ENCODE measurements at places on chromosomes 6 and 20.

DNA sequence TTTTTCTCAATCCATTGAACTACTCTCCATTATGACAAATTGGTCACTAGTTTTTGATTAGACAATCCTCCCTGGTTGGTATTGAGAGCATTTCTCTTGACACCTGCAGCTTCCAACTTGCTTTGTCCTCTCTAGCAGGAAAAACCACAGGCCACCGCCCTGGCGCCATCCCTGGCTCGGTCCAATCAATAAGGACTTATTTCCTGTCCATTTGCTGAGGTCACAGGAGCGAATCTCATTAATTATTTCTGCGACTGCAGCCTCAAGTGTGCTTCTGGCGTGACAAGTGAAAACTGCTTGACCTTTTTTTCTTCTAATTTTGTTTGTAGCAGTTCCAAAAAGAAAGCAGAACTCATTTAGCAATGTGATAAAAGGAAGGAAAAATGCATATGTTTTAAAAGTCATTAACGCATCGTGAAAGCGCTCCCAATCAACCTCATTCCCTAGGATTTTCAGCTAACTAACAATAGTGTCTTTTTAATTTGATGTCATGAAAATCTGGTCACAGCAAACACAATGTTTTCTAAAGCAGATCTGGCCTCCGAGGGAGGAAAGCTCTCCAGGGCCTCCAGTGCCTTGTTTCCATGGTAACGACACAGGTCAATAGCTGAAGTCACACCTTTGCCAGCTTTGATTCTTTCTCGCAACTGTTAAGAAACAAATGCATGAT lies 39.0 kb upstream of the BEND3 start:
- DNase-seq, result no peak

DNA sequence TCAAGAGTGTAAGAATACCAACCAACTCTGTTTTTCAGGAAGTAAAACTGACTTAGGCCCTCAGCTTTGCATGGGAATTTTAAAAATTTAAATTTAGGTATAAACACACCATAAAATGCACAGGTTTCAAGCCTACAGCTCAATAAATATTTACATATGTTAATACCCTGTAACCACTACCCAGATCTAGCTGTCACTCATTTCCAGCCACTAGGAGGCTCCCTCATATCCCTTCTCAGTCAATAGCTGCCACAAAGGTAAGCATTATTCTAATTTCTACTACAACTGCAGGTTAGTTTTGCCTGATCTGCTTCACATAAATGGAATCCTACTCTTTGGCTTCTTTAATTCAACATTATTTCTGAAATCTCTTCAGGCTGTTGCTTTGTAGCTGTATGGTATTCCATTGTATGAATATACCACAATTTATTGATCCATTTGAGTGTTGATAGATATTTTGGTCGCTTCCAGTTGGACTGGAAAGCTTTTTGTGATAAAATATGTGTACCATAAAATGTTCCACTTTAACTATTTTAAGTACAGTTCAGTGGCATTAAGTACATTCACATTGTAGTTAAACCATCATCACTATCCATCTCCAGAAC lies 32.5 kb upstream of the MEI4 start:
- no peak for DNase-seq

- no peak for DNase-seq
Measured at GRCh38 chr6:138328210-138328609, 49.5 kb upstream of the SMIM28 start.

DNA sequence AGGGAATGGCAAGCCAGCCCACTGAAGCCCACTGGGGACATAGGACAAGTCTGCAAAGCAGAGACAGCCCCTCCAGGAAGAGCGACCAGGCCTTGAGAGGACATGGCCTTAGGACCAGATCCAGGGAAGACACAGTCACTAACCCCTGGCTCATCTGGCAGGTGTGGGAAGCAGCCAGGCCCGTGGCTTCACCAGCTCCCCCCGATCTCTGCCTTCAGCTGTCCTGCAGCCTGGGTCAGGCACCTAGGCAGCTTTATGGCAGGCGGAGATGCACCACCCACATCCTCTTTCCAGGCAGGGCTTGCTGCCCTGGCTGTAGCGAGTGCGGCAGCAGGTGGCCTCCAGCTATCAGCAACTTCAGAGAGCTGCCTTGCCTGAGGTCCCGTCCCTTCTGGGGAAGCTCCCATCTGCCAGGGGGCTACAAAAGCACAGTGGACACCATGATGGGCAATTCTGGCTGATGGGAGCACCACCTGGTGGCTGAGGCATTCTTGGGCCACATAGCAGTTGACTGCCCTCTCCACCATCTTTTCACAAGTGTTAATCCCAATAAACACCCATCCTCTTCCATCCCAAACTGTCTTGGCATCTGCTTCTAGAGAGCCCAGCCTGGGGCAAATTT lies 85.8 kb downstream of the DZANK1 start:
- DNase-seq, result no peak

DNA sequence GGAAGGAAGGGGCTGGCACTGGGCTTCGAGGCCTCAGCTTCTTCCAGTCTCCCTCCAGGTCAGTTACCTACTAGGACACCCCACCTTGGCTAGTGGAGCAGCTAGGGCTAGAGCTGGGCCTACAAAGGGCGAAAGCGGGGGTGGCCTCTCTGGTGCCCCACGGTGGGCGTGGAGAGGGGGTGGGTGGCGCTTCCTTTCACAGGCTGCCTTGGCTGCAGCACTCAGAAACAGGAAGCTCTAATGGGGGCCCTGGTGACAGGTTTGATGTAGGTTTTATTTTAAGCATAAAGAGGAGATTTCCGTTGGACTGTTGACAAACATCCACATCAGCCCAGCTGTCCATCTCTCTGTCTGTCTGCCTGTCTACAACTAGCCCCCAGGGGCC lies 13.4 kb downstream of the FAM110A start:
- no peak for DNase-seq

DNA sequence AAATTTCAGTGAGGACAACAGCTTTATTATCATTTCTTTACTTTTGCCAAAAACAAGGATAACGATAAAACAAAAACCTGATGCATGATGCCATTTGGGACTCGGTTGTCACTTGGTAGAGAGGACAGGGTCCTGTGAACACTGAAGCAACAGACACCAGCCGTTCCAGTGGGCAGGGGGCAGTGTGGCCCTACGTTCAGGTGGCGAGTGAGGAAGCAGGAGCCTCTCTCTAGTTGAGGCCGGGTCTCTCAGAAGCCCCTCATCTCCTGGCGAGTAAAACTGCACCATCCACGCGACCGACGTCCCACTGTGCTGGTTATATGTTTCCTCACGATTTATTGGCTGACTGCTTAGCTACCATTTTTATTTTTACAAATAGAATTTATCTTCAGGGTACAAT lies 231.6 kb downstream of the THBS2 start:
- no peak for DNase-seq

DNA sequence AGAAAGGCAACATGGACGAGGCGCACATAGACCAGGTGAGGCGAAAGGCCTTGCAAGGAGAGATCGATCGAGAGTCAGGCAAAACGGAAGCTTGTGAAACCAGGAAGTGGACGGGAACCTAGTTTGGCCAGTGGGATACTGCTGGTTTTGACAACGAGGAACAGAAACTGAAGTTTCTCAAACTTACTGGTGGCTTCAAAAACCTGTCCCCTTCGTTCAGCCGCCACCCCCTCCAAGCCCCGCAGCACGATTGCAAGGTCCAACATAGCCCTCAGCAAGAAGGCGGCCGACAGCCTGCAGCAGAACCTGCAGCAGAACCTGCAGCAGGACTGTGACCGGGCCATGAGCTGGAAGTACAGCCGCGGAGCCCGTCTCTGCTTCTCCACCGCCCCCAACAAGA lies 238.0 kb downstream of the KHDC1L start:
- DNase-seq, result no peak

DNA sequence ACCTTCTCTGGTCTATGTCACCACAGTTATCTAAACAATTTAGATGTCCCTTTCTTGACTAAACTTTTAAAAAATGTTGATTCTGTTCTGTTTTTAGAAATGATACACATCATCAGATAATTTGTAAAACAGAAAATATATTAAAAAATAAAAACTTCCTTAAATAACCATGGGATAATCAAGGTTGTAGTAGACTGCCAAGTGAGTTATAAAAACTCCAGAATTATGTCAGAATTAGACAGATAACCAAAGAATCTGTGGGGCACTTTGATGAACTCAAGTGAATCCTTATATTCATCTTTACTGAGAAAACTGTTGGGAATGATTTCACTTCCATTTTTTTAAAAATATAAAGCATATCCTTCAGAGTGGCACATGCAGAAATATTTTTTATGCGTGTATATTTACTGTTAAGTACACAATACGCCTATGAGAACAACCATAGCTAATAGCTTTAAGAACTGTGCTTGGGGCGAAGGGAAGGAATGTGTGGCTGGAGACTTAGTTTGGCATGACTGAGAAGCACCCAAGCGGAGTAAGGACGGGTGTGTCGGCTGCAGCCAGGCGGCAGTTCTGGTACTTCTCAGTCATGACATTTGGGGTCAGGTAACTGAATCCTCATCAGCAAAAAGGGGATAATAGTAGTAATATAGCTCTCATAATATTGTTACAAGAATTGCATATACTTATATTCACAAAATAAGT lies 604.7 kb upstream of the CITED2 start:
- no peak for DNase-seq

GRCh38 chr6:115468272-115469005 lies 592.3 kb downstream of the FRK start:
- DNase-seq, result no peak

- DNase-seq, result no peak
Measured at GRCh38 chr20:41080866-41081265, 52.2 kb downstream of the TOP1 start.

- no peak for DNase-seq
Measured at GRCh38 chr20:19251958-19252357, 39.5 kb downstream of the SLC24A3 start.

DNA sequence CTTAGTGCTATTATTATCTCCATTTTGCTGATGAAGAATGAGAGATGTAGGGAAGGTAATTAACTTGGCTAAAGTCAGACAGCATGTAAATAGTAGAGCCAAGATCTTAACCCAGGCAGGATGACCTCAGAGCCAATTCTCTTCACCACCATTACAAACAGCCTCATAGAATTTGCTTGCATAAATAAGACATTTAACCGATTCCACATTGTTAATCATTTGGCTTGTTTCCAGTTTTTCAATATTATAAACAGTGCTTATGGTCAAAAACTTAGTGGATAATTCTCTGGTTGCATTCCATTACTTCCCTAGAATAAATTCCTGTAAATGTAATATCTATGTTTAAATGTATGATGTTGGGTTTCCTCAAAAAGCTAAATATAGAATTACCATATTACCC lies 19.1 kb upstream of the PRDM1 start:
- no peak for DNase-seq

- DNase-seq, result no peak
Measured at GRCh38 chr20:11083841-11084240, 410.0 kb upstream of the JAG1 start.
